ENCODE measurements at places on chromosomes 11 and 22.

DNA sequence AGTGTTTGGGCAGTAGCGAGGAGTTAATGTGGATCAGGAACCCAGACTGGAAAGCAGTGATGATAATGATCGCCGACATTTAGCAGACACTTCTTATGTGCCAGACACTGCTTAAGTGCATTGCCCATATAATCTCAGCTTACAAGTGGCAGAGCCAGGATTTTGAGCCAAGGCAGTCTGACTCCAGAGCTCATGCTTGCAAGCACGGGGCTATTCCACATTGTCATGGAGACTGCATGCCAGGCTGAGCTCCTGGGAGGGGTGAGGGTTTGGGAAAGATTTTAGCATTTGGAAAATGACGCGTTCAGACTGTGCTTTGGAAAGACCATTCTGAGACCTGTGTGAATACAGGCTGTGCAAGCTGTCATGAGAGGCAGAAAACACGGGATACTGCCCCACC lies 302.7 kb downstream of the DDX10 start:
- DNase-seq, result no peak

- DNase-seq, result no peak
Observed at GRCh38 chr11:61718621-61719302, 33.7 kb upstream of the MYRF start.

DNA sequence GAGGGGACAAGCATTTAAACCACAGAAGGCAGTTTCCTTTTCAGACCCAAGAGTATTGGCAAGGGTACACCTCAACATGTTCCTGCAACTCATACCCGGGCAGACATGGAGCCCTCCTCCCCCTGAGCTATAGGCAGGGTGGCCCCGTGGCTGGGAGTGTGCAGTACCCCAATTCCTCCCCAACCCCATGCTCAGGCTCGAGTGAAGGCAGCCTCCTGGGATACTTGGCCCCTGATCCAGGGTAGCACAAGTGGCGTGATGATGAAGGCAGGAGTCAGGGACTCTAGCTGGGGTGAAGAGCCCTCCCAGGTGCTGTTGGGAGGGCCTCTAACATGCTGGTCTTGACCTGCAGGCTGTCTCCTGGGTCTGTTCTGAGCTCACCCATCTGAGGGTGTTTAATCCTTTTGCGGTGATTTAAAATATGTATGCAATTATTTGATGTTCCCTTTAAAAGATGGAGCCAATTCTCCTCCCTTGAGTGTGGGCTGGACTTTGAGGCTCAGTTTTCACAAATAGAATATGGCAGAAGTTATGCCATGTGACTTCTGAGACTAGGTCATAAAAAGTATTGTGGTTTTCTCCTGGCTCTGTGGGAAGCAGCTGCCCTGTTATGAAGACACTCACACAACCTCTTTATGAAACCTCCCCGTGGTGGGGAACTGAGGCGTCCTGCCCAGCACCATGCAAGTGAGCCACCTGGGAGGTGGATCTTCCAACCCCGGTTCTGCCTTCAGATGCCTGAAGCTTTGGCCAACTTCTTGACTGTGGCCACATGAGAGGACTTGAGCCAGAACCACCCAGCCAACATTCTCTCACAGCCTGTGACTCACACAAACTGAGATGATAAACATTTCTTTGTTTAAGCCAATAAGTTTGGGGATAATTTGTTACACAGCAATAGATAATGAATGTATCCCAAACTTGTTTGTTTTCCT lies 54.7 kb upstream of the NECTIN1 start:
- no peak for DNase-seq

DNA sequence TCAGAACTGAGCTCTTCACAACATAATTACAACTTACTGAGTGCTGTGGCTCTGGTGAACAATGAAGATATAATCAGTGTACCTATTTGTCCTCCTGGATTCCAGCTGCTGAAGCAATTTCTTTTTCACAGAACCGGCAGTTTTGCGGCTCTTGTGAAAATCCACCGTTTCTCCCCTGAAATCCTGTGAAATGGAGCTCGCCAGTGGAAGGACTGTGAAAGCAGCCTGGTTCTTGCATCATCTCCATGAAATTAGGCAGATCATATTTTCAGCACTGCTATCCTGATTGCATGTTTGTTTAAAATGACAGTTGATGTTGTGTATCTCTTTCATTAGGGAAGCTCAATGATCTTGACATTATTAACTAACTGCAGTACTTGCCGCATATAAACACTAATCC lies 120.2 kb upstream of the SNX19 start:
- DNase-seq, result no peak

DNA sequence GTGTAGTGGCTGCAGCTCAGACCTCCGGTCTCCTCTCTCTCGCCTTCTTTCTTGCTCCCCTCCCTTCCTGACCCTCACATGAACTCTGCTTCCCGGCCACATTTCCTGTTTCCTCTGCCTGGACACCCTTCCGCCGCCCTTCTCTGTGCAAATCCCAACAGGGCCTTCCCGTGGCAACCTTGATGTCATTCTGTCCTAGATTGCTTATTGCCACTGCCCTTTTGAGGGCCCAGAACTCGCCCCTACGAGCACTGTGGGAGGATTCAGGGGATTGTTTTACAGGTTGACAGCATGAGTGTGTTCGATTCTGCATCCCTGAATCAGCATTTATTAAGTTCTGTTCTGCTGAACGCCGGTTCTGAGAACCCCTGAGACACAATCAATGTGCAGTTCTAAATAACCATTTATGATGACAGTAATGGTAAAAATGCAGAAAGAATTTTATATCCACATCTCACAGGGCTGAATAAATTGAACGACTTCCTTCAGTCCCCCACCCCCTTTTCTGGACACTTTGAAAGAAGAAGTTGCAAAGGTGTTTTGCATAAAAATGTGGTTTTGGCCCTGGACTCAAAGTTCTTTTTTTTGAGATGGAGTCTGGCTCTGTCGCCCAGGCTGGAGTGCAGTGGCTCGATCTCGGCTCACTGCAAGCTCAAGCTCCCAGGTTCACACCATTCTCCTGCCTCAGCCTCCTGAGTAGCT lies 6.4 kb downstream of the BATF2 start:
- no peak for DNase-seq

DNA sequence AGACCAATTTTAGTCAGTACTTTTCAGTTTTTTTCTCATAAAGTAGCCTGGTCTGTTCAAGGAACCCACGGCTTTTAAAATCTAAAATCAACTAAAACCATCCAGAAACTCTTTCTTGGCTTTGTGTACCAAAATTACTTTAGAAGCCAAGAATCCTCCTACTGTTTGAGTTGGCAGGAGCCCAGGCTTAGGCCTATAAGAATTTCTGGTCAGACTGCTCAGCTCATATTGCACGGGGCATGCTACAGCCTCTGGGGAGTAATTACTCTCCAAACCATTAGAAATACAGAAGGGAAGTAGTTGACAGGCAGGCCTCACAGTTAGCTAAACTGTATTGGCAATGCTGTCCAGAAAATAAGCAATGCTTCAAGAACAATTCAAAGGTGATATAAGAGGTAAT lies 1862.9 kb upstream of the RAG2 start:
- no peak for DNase-seq

GRCh38 chr22:32853662-32854061 lies 52.2 kb downstream of the TIMP3 start:
- no peak for DNase-seq

GRCh38 chr11:10930224-10930971 lies 72.5 kb upstream of the ZBED5 start:
- no peak for DNase-seq

DNA sequence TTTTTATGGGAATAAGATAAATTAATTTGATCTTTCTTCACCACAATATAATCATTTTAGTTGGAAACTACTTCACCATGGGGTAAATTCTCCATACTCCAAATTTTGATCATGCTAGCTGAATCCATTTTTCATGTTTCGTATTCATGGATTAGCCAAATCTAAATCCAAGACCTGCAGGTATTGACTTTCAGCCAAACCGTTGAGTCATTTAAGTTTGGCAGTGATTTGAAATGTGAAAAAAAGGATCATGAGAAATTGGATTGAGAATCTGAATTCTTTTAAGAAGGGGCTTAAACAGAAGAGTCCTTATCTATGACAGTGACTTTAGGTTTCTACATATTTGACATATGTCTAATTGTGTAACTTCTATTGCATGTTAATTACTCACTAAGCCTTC lies 5.3 kb downstream of the GAS2 start:
- no peak for DNase-seq

- no peak for DNase-seq
Observed at GRCh38 chr11:100861212-100861611, 174.1 kb downstream of the ARHGAP42 start.
